ENCODE measurements at places on chromosomes 3 and 15. TPM values are rescaled to one million over a fixed set of nuclear protein-coding genes. Genes with fewer than 3 reads are reported as not detected.

LRCH3 gene
- 16.9 TPM for total RNA-seq

MME gene
- 40.1 TPM for total RNA-seq

CD96 gene
- total RNA-seq = not detected

DNA sequence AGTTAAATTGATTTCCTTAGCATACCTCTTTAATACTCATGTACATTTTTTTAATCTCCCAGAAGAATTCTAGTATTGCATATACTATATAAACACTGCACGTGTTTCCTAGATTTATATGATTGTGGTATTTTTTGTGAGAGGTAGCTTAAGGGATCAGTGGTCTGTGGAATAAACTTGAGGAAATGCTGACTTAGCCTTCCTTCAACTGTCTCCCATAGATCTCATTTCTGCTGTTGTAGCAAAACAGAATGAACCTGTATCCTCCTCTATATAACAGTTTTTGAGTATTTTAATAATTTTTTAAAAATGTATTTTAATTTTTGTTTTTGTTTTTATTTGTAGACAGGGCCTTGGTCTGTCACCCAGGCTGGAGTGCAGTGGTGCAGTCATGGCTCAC lies 86.8 kb downstream of the TCF12 start:
- H3K27me3 ChIP-seq = no peaks in the 10 kb centered on the region
- H3K36me3 ChIP-seq = no peaks in the 10 kb centered on the region
- H3K4me1 ChIP-seq = peaks cover 5% of the 10 kb centered on the region
- no peak for DNase-seq
- H3K27ac ChIP-seq = no peak overlapping the region

GRCh38 chr3:58038675-58039292 lies 30.6 kb downstream of the FLNB start:
- H3K36me3 ChIP-seq = no peaks in the 10 kb centered on the region
- no peaks in the 10 kb centered on the region for H3K4me1 ChIP-seq
- no peak overlapping the region for H3K27ac ChIP-seq
- no peak overlapping the region for H3K4me3 ChIP-seq
- DNase-seq = no peak

LIPC gene
- not detected for total RNA-seq

C2CD4B gene
- total RNA-seq = 3.2 TPM

All from psoas muscle (tissue), 8 donors.